ENCODE measurements at places on chromosomes 4 and X. TPM values are rescaled to one million over a fixed set of nuclear protein-coding genes. Genes with fewer than 3 reads are reported as not detected.

DNA sequence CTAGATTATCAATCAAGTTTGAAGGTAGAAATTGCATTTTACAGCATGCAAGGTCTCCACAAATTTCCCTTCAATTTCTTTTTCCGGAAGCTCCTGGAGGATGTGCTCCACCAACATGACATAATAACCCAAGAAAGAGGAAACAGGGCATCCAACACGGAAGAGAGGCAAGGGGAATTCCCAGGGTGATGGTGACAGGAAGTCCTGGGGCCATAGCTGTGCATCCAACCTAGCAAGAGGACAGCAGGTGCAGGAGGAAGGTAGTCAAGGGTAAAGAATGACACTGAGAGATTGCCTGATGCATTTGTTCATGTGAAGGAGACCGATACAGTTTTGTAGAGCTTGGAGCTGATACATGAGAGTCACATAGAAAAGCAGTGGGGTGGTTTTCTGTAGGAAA is 115.7 kb upstream of the LSM6 start:
- ATAC-seq: no peak
- peaks cover 19% of the 10 kb centered on the region for H3K27me3 ChIP-seq
- no peak overlapping the region for H3K4me3 ChIP-seq
- H3K4me1 ChIP-seq: no peaks in the 10 kb centered on the region
- H3K36me3 ChIP-seq: no peaks in the 10 kb centered on the region

DNA sequence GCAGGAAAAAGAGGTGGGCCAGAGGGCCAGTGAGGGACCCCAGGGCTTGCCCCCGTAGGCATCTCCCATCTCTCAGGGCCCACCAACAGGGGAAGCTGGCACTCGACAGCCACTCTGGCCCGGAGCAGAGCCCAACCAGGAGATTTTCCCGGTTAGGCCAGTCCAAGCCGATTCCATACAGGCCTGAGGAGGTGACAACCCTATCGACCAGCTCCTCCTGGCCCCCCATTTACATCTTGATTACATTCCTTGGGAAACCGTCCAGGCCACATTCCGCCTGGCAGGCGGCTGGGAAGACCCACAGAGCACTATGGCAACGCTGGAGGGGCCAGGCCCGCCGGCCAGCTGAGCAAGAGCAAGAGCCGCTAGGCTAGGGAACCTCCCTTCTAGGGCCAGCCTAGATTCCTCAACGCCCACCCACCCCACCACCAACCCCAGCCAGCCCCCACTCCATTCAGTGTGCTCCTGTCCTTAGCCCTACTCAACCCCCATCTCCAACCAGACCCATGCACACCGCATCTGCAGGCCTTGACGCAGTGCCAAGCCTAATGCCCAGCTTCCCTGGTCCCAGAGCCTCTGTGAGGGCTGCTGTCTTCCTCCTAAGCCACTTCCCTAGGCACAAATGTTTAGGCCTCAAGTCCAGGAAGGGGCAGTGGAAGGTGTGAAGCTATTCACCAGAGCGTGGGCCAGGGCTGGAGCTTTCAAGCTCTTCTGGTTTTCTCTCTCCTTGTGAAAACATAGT is 161.2 kb downstream of the EFNB1 start:
- H3K4me1 ChIP-seq: no peaks in the 10 kb centered on the region
- peaks cover 3% of the 10 kb centered on the region for H3K27me3 ChIP-seq
- H3K4me3 ChIP-seq: no peak overlapping the region
- no peaks in the 10 kb centered on the region for H3K36me3 ChIP-seq
- no peak for ATAC-seq

GRCh38 chr4:17398035-17398434 is 113.9 kb downstream of the QDPR start:
- peaks cover 4% of the 10 kb centered on the region for H3K27me3 ChIP-seq
- no peak for ATAC-seq
- H3K27ac ChIP-seq: no peak overlapping the region
- no peaks in the 10 kb centered on the region for H3K36me3 ChIP-seq

GRCh38 chrX:9864011-9864410 is 77.8 kb downstream of the SHROOM2 start:
- no peak for ATAC-seq
- H3K4me1 ChIP-seq: no peaks in the 10 kb centered on the region

GRCh38 chrX:14930663-14931062 is 57.4 kb downstream of the MOSPD2 start:
- no peak overlapping the region for H3K27ac ChIP-seq
- no peaks in the 10 kb centered on the region for H3K27me3 ChIP-seq
- no peak overlapping the region for H3K4me3 ChIP-seq
- H3K36me3 ChIP-seq: no peaks in the 10 kb centered on the region

DNA sequence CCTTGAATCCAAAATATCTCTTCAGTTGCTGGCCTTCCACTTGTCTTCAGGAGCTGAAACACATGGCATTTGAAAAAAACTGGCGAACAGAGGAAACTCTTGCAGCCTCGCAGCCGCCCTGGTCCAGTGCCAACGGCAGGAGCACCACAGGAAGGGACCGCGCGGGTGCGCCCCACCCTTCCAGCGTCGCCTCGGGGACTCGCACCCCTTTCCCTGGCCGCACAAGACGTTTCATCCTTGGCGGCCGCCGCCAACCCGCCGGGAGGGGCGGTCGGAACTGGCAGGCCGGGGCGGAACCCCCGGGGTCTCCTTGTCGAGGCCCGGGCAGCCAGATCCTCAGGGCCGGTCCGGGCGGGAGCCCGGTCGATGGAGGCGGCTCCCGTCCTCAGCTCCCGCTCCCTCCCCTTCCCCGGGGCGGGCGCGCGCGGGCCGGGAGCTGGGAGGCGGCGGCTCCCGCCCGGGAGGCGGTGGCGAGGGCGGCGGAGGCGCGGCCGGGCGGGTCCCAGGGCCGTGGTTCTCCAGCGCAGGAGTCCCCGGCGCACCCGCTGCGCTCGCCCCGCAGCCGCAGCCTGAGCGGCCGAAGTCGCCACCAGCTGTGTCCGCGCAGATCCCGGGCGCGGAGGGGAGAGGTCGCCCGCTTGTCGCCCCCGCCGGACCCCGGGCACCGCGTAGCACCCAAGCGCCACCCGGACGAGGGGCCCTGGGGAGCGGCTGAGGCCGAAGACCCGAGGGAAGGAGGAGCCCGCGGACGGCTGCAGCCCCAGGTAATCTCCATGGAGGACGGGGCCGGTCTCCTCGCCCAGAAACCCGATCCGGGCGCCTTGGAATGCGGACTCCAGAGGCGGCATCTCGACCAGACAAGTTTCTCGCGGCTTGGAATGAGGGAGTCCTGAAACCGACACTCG is 886 bp upstream of the NDST3 start:
- H3K36me3 ChIP-seq: no peaks in the 10 kb centered on the region
- no peak for ATAC-seq
- no peak overlapping the region for H3K4me3 ChIP-seq
- H3K4me1 ChIP-seq: peaks cover 4% of the 10 kb centered on the region
- H3K27ac ChIP-seq: no peak overlapping the region
- H3K27me3 ChIP-seq: peaks cover 30% of the 10 kb centered on the region

Gene CT45A2
- total RNA-seq: not detected

Gene MAGEB2
- not detected for total RNA-seq
